ENCODE measurements at places on chromosomes 13 and 19.

DNA sequence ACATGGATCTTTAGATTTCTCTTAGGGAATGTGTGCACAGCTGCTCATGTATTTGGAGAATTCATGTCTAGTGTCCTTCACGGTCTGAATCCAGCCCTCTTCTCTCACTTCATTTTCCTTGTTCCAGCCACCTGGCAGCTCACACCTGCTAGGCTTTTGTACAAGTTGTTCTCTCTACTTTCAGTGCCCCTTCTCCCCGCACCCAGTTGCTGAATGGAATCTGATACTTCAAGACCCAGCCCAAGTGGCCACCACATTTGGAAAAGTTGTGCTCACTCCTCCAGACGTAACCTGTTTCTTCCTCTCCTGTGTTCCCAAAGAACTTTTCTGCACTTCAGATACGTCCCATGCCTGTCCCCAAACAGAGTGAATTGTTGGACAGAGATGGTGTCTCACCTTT, 235.6 kb downstream of the SHISA2 start:
- DNase-seq = no peak

DNA sequence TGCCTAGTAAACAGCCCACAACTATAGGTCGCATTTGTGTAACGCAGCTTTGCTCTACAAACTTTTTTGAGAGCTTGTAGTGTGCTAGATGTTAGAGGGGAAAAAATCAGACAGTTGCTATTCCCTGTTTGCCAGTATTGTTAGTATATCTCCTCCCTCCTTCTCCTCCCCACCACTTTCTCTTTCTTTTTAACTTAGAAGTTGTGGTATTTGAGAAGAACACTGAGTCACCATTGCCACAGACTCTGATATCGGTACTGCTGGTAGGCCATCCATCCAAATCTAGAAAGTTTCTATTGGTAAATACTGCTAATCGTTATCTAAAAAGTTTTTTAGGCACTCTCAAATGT, 666 bp downstream of the POMP start:
- DNase-seq = no peak

DNA sequence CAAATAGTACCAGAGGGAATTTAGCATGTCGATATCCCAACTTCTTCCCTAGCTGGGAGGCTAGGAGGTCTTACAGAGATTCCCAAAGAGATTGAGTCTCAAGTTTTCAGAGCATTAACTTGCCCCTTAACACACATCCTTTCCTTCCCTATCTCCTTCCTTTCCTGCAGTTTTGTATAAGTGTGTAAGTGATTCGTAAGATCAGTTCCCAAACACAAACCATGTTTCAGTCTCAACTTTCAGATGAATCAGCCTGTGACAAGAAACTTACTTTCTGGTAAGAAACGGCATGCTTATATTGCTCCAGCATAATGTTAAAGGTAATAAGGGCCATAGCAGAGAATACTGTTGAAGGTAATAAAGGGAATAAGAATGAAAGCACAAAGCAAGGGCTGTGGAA, 472.2 kb downstream of the LIG4 start:
- no peak for DNase-seq

GRCh38 chr13:34822650-34823049, 119.4 kb upstream of the NBEA start:
- no peak for DNase-seq

- DNase-seq = no peak
Measured at GRCh38 chr19:58555369-58555885, 522 bp upstream of the CHMP2A start.

DNA sequence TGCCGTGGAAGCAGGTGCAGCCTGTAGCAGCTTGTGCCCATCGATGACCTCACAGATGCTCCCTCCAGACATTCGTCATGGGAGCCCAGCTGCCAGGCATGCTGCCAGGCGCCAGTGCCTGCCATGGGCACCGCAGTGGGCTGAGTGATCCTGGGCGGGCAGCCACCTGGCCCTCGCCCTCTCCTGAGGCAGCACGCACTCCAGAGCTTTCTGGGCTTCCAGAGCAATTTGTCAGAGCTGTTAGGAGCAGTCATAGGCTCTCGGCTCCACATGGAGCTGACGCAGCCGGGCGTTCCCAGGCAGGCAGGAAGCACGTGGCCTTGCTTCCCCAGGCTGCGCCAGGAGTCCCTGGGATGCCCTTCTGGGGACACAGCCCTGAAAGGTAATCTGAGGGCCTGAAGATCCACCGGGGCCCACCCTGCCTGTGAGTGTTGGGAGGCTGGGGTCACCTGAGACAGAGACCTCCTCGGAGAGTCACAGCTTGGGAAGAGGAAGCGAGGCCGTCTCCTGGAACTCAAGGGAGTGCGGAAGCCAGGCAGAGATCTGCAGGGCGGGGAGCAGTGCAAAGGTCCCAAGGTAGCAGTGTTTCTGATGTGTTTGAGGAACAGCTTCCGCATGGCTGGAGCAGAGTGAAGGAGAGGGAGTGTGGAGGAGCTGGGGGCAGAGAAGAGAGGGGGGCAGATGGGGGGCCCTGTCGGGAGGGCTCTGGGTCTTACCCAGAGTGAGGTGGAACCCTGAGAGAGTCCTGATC, 50.6 kb downstream of the DPF1 start:
- DNase-seq = no peak

- no peak for DNase-seq
Measured at GRCh38 chr19:40383668-40384248, 6.2 kb downstream of the HIPK4 start.

- DNase-seq = no peak
Measured at GRCh38 chr19:54178581-54179261, 5.8 kb upstream of the TMC4 start.

GRCh38 chr19:1163283-1163933, 10.7 kb downstream of the SBNO2 start:
- no peak for DNase-seq

GRCh38 chr13:90070837-90071525, 1276.5 kb upstream of the MIR17HG start:
- no peak for DNase-seq

DNA sequence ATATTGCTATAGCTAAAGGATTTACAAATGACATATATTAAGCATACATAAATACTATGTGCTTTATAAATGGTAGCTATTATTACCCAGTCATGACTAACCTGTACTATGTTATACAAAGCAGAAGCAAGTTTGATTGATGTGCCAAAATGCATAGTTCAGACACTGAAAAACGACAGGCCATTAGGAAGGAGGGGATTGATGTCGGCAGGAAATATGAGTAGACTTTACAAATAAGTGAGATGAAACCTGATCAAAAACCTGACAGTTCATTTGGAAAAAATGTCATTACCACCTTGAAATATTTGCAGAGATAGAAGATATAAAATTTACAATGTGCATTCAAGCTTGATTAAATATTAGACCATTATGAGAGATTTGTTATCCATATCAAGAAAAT, 38.8 kb upstream of the TPP2 start:
- no peak for DNase-seq

DNA sequence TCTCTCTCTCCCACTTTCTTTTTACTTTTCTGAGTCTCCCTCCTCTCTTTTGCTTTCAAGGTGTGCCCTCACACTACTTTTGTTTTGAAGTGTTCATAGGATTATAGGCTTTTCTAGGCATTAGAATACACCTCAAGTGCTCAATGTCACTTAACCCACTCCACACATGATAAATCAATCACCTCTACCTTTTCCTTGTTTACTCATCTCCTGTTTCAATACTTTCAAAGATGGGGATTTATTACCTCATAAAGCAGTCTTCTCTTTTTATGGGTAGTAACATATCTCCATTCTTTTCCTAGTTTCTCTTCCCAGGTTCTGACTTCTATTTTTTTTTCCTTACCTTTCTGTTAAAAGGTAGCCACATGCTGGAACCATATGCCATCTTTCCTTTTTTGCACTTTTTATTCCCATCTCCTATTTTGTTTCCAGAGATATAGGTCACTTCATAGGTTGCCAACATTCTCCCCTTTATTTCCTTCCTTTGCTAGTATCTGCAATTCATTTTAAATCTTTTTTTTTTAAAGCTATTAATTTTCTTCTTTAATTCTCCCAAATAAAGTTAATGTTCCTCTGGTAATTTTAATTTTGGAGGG, 137.6 kb upstream of the SLC10A2 start:
- no peak for DNase-seq

GRCh38 chr13:35293579-35294226, 182.8 kb downstream of the MAB21L1 start:
- no peak for DNase-seq

DNA sequence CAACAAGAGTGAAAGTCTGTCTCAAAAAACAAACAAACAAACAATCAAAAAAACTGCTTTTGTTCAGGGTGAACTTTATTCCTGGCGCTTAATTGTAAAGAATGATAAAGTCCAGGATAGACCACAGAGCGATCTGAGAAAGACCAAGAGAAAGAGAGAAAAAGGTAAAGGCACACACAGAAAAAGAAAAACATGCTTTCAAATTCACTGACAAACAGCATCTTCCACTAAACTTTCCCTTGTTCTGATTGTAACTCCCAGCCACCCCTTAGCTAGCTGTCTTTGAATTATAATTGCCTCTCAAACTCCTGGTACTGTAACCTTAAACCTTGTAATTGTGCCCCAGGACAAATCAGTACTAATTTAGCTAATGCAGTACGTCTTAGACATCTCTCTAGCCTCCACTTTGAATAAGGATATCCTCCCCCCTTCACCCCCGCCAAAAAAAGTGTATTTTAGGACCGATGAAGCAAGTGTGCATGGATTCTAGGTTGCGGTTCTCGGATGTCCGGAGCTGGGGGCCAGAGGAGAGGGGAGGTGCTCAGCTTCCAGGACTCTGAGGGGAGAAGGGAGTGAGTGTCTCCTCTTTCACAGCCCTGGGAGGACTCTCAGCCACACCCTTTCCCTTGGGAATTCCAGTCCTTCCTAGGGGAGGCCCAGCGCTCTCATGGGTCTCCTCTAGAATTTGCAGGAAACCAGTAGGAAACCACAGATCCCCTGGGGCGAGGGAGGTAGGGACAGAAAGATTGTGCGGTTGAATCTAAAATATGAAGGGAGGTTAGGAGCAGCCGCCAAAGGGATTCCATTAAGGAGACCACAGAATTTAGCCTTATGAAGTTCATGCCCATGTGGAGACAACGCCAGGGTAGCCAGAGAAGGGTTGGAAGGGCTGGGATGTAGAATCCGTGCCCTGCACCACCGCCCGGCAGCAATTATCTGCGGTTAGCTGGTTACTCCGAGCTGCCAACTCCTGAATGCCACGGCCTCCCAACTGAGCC, 19.7 kb downstream of the ZNF536 start:
- no peak for DNase-seq

DNA sequence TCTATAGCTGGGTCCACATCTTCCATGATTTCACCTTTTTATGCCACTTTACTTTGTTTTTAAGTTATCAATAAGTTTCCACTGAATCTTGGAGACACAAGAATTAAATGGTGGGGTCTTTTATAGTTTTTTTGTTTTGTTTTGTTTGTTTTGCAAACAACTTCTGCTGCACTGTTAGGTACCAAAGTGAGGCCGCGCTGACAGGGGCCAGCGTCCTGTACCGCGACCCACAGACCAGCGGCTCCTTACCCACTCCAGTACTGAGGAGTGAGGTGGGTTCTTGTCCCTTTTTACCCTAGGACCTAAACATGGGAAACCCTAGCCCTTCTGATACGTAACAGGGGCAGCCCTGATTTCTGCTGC, 75.8 kb upstream of the MCF2L start:
- no peak for DNase-seq

GRCh38 chr19:9165261-9165660, 13.5 kb upstream of the OR7D2 start:
- no peak for DNase-seq

GRCh38 chr19:46744005-46744691, 1.7 kb upstream of the FKRP start:
- DNase-seq = no peak

GRCh38 chr13:48829536-48829935, 146.2 kb upstream of the FNDC3A start:
- DNase-seq = no peak

DNA sequence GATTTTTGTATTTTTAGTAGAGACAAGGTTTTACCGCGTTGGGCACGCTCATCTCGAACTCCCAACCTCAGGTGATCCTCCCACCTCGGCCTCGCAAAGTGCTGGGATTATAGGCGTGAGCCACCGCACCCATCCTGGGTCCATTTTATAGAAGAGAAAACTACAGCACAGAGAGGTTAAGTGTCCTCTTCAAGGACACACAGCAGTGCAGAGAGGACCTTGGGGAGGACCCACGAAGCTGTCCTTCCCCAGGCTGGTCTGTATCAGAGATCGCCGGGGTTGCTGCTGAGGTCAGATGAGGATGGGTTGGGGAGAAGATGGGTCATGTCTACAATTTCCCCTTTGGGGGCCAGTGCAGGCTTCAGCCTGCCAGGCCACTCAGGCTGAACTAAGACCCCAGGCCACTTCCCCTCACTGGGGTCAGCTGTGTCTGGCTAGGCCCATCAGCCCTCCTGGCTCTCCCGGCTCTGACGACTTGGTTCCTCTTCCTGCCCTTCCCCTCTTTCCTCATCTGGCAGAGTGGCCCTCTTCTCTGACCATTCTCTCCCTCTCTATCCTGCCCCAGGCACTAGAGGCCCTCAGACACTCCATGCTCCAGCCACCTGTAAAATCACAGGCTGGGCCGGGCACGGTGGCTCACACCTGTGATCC, 9.6 kb downstream of the MYO1F start:
- DNase-seq = no peak

- peak; percentile 74 for DNase-seq
Measured at GRCh38 chr19:3176715-3177501, 1.7 kb upstream of the S1PR4 start.

- no peak for DNase-seq
Measured at GRCh38 chr13:44912278-44913016, 76.8 kb downstream of the NUFIP1 start.

DNA sequence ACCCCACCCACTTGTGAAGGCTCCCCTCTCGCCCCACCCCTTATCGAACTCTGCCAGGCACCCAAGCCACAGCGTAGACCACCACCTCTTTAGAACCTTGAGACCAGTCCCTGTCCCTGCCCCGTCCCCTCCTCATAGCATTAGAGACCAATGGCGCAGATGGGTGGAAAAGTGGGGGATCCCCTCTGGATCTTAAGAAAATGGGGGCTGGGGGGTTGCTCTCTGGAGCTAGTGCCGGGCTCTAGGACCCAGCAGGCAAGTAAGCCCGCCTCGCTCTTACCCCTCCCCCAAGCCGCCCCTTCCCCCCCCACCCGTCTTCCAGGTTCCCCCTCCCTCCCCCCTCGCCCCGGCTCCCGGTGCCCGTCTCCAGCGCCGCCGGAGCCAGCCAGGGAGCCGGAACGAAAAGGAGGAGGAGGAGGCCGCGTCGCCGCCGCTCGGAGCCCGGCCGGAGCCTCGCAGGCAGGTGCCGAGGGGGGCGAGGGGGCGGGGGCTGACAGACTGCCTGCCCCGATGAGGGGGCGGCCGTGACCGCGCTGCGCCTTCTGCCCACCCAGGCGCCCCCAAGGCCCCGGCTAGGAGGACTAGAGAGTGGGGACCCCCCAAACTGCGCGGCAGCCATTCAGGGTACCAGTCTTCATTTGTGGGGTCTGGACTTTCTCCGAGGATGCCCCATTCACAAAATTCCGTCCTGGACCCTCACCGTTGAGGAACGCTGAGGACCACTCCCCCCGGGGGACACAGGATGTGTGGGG, at the start of gene SPRED3:
Gene SPRED3, plus strand, starts transcription at position 349 of the 752 bp plus-strand sequence. CDS start 1,606 bp downstream, outside the sequence.
- no peak for DNase-seq
